Activated CD4-positive, alpha-beta T cell treated with anti-CD3 and anti-CD28 coated beads for 1 hour (primary cell): ENCODE measurements at places on chromosomes 2 and 18.

DNA sequence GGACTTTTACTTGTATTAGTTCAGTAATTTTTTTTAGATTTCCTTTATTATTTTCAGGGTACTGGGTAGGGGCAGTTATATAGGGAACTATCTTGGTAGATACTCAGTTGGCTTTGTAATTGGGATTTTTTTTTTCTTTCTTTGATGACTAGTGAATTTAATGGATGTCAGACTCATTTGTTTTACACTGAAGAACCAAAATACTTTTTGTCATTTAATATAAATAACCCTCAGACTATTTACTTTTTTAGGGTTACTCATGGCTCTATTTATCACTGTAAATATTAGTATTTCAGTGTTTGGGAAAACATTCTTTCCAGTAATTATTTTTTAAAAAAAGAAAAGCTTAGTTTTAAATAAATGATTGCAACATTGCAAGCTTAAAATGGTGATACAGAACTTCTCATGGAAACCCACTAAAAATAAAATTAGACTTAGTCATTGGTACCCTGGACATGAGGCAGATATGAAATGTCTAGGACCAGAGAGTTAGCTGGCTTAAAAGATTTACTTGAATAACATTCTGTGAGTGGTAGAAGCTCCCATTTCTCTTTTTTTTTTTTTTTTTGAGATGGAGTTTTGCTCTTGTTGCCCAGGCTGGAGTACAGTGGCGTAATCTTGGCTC lies 74.4 kb upstream of the CYP20A1 start:
- DNase-seq = no peak

- DNase-seq = no peak
Measured at GRCh38 chr2:67650291-67651133, 253.4 kb downstream of the ETAA1 start.

GRCh38 chr2:107107351-107107750 lies 221.4 kb upstream of the ST6GAL2 start:
- DNase-seq = no peak

DNA sequence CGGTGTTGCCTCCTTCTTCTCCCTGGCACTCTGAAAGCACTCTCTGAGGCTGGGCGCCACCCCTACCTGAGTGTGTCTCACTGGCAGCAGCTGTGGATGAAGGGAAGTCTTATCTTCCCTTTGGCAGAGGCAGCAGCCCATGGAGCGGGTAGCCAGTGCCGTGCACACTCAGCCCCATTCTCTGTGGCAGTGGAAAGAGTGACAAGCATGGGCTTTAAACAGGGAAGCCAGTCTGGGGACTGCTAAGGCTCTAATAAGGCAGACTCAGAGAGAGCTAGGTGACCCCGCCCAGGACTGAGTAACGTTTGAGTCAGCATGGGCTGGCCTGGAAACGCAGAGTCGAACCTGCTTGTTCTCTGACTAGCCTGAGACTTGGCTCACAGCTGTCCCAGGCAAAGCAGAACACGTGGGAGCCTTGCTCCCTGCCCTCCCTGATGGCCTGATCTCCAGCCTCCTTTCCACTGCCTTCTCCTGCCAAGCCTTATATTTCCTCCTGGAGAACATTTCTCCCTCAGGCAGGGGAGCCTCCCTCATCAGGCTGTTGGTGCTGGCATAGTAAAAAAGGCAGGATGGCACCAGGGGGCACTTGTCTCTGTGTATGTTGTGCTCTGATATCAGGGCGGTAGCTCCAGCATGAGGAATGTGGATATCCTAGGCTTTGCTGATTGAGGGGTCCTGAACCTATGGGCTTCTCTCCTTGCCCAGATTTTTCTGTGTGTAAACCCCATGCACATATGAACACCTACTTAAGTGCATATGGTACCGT lies 93.9 kb upstream of the LGALSL start:
- DNase-seq = no peak

DNA sequence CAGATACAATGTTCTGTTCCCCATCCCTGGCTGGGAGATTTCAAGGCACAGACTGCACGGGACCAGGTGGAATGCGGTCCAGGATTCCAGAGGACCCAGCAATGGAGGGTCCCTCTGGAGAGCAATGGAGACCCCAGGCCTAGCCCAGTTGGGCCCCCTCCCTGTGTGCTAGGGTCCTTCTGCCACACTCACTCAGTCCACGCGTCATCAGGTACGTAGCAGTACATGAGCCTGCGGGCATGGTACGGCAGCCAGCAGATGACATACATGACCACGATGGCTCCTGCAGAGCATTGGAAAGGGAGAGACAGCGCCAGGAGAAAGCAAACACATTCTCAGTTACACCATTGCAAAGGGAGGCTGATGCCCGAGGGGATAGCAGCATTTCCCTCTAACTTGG lies 10.1 kb downstream of the NTSR2 start:
- DNase-seq = no peak

- peak; percentile 63 for DNase-seq
Measured at GRCh38 chr2:43133708-43134570, 92.5 kb downstream of the ZFP36L2 start.

GRCh38 chr2:79833235-79833878 lies 320.5 kb downstream of the CTNNA2 start:
- no peak for DNase-seq

GRCh38 chr2:241890524-241891235 lies 21.2 kb downstream of the RTP5 start:
- DNase-seq = no peak

DNA sequence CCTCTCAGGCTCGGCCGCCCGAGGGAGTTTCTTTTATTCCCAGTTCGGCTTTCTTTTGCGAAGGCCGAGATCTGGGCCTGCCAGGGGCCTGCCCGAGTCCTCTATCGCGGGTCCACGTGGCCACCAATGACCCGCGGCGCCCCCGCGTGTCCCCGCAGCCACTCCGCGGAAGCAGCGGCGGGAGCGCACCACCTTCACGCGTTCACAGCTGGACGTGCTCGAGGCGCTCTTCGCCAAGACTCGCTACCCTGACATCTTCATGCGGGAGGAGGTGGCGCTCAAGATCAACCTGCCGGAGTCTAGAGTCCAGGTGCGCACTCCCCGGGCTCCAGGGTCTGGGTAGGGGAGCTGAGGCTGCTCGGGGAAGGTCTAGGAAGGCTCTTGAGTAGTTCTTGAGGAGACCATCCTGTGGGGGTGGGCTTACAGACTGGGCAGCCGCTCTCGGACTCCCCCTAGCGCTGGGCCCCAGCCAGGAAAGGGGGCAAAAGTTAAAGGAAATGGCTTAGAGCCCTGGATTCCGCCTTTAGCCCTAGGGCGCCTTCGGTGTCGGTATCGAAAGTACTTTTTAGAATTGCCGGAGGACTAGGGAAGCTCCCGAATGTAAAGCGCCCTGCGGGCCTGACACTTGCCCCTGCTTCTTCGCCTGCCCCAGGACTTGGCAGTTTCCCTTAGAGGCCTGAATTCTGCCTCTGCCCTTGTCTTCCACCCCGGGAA lies 3.4 kb downstream of the OTX1 start:
- no peak for DNase-seq

DNA sequence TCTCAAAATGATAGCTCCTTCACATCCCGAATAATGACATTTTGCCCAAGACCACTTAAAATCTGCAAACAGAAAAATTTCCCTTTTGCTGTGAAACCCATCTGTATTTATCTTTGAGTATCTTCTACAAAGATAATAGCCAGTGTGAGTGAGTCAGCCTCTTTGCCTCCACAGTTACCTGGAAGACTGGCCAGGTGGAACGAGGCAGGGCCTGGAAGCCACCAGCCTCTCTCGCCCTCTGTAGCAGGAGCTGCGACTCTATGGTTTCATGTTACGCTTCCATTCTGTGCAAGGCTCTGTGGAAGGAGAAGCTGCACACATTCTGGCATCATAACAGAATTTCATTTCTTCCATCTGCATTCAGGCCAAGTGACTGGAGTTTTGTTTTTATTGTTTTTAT lies 9.5 kb downstream of the ELP2 start:
- DNase-seq = no peak

- no peak for DNase-seq
Measured at GRCh38 chr2:18194161-18194560, 315.7 kb downstream of the KCNS3 start.
